ENCODE measurements at places on chromosomes 12 and 14. TPM values are rescaled to one million over a fixed set of nuclear protein-coding genes. Genes with fewer than 3 reads are reported as not detected.
A peak's percentile ranks its signal among the peaks of the same experiment; 100 is the strongest.

GRCh38 chr12:69410571-69410970 is 51.0 kb downstream of the YEATS4 start:
- H3K36me3 ChIP-seq = no peaks in the 10 kb centered on the region
- no peak overlapping the region for H3K4me3 ChIP-seq
- H3K27ac ChIP-seq = no peak overlapping the region
- H3K27me3 ChIP-seq = no peaks in the 10 kb centered on the region
- no peak for DNase-seq

The SELPLG gene
- total RNA-seq = 5.3 TPM

DNA sequence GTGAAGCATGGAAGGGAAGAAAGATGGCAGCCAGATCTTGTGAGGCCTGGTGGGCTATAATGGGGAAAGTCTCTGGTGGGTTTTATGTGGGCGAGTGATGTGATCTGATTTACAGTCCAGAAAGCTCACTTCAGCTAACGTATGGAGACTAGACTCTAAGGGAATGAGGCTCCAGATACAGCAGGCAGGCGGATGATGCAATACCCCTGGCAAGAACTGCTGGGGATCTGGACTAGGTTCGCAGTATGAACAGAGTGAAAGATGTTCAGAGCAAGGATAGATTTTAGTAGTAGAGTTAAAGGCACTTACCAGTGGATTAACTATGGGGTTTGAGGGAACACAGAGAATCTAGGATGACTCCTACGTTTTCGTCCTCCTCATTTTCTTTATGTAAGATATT is 253.1 kb downstream of the ANO2 start:
- DNase-seq = no peak
- H3K36me3 ChIP-seq = no peaks in the 10 kb centered on the region
- H3K27ac ChIP-seq = no peak overlapping the region
- H3K4me3 ChIP-seq = no peak overlapping the region
- no peaks in the 10 kb centered on the region for H3K27me3 ChIP-seq

The DEGS2 gene
- total RNA-seq = 8.3 TPM

- no peak overlapping the region for H3K27ac ChIP-seq
- H3K36me3 ChIP-seq = no peaks in the 10 kb centered on the region
Measured at GRCh38 chr12:92218394-92219077, 72.9 kb upstream of the BTG1 start.

DNA sequence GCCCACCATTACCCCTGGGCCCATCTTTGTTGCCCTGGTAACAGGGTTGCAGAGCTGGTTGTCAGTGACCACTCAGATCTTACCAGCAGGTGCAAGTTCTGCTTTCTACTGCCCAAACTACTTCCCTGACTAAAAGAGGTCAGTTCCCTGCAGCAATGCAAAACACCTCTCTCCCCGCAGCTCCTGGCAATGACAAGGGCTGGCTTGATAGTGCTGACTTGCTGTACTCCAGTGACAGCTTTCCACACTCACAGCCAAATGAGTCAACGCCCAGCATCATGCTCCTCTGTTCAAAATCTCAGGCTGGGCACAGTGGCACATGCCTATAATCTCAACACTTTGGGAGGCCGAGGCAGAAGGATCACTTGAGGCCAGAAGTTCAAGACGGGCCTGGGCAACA is 90.6 kb downstream of the CIT start:
- H3K36me3 ChIP-seq = no peaks in the 10 kb centered on the region
- H3K4me3 ChIP-seq = no peak overlapping the region
- no peak overlapping the region for H3K27ac ChIP-seq
- no peaks in the 10 kb centered on the region for H3K27me3 ChIP-seq
- no peaks in the 10 kb centered on the region for H3K4me1 ChIP-seq
- DNase-seq = no peak

DNA sequence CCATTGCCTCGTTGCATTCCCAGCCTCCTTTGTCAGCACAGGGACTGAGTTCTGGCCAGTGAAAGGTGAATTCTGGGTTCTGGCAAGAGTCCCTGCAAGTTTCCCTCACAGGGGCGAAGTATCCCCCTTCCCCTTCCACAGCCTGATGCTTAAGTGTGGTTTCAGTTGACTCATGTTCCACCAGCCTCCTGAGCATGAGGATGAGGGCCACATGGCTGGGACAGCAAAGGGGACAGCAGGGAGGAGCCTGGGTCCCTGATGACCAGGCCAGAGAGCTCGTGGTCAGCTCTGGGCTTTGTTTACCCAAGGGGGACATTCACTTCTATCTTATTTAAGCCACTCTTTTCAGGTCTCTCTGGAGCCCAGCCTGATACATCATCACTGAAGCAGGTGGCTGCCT is 36.5 kb downstream of the CACNA2D4 start:
- no peaks in the 10 kb centered on the region for H3K27me3 ChIP-seq
- no peak for DNase-seq
- H3K27ac ChIP-seq = no peak overlapping the region
- no peaks in the 10 kb centered on the region for H3K36me3 ChIP-seq

DNA sequence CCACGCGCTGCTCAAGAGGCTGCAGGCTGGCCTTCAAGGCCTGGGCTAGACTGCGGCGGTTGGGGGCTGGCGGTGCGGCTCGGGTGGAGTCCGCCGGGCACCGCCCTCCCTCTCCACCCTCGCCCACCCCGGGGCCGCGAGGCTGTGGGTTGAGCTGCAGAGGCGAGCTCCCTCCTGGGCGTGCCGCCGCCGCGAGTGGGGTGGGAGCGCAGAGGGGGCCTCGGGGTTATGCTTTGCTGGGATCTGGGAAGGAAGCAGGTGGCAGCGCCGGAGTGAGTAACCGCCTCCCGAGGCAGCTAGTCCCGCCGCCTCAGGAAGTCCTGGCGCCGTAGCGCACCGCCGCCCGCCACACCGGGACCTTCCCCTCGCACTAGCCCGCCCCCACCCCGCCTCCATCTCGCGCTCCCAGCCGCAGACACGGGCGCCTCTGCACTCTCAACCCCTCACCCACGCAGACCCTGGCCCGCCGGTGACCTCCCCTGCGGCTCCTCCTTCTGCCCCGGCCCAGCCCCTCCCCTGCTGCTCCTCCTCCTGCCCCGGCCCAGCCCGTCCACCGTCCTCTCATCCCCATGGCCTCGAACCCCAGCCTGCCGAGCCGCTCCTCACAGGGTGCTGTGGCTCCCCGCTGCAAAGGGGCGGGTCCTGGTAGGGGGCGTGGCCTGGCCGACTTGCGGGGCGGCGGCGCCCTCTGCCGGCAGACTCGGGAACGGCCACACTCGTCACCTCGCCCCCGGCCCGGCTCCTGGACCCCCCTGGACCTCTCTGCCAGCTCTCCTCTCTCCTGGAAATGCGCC is 16.6 kb downstream of the TAMALIN start:
- no peaks in the 10 kb centered on the region for H3K4me1 ChIP-seq
- no peaks in the 10 kb centered on the region for H3K27me3 ChIP-seq
- no peaks in the 10 kb centered on the region for H3K36me3 ChIP-seq
- peak overlapping the region; percentile 44 for H3K4me3 ChIP-seq

The SNX6 gene
- total RNA-seq = 128 TPM

The TAS2R9 gene
- not detected for total RNA-seq

The HPD gene
- 0.41 TPM for total RNA-seq

GRCh38 chr14:81401420-81402122 is 1.4 kb upstream of the STON2 start:
- H3K27ac ChIP-seq = peak overlapping the region; percentile 19
- H3K27me3 ChIP-seq = no peaks in the 10 kb centered on the region
- H3K36me3 ChIP-seq = no peaks in the 10 kb centered on the region
- H3K4me3 ChIP-seq = no peak overlapping the region

DNA sequence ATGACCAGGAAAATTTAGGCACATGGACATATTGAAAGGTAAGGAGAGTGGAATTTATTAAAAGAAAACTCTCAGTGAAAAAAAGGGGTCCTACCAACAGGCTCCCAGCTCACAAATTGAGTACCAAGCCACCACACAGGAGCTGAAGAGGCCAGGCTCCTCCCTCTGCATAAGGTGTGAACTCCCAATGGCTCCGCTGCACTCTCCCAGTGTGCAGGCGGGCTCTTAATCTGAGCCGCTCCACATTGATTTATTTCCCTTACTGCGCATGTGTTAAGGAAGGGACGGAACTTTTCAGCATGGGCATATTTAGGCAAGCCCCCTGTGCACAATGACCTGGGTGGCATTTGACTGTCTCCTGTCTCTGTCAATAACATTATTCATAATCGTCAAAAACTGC is 68.6 kb upstream of the PLEKHG7 start:
- no peaks in the 10 kb centered on the region for H3K36me3 ChIP-seq
- no peak overlapping the region for H3K27ac ChIP-seq
- H3K27me3 ChIP-seq = no peaks in the 10 kb centered on the region
- H3K4me3 ChIP-seq = no peak overlapping the region
- DNase-seq = no peak
- H3K4me1 ChIP-seq = no peaks in the 10 kb centered on the region

The IGF1 gene
- total RNA-seq = 35.6 TPM

GRCh38 chr12:125110641-125111360 is 45.6 kb downstream of the AACS start:
- H3K27me3 ChIP-seq = no peaks in the 10 kb centered on the region
- H3K36me3 ChIP-seq = peaks cover 3% of the 10 kb centered on the region
- no peak overlapping the region for H3K27ac ChIP-seq
- no peak overlapping the region for H3K4me3 ChIP-seq
- peak; percentile 54 for DNase-seq
- H3K4me1 ChIP-seq = no peaks in the 10 kb centered on the region
